ENCODE measurements at places on chromosomes 5 and 9.

GRCh38 chr9:14309403-14309802 lies 4.5 kb downstream of the NFIB start:
- peak; percentile 91 for DNase-seq

- no peak for DNase-seq
Observed at GRCh38 chr9:33718987-33719386, 76.4 kb upstream of the PRSS3 start.

DNA sequence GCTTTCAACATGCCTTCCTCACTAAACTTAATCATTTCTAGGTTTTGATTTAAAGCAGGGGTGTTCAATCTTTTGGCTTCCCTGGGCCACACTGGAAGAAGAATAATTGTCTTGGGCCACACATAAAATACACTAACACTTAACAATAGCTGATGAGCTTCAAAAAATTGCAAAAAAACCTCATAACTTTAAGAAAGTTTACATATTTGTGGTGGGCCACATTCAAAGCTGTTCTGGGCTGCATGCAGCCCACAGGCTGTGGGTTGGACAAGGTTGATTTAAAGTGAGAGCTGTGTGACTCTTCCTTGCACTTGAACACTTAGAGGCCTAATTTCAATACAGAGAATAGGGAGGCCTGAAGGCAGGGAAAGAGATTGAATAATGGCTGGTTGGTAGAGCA lies 598.3 kb downstream of the EFNA5 start:
- DNase-seq = no peak

- no peak for DNase-seq
Observed at GRCh38 chr9:115267790-115268189, 149.8 kb upstream of the TNC start.

DNA sequence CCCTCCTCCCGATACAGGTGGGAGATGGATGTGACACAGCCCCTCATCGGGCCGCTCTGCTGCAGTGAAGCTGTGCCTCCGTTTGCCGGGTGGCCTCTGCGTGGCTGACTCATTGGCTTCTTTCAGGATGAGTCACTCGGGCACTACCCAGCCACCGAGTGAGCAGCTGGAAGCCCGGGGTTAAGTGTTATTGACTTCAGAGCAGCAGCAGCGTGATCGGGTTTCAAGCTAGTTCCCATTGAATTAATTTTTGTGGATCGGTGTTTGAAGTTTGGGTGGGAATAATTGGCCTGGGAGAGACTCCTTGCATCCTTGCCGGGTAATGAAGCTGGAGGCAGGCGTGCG lies 266.4 kb upstream of the IRX4 start:
- DNase-seq = no peak

GRCh38 chr5:141877356-141878185 lies 639 bp downstream of the PCDH1 start:
- DNase-seq = peak; percentile 56

DNA sequence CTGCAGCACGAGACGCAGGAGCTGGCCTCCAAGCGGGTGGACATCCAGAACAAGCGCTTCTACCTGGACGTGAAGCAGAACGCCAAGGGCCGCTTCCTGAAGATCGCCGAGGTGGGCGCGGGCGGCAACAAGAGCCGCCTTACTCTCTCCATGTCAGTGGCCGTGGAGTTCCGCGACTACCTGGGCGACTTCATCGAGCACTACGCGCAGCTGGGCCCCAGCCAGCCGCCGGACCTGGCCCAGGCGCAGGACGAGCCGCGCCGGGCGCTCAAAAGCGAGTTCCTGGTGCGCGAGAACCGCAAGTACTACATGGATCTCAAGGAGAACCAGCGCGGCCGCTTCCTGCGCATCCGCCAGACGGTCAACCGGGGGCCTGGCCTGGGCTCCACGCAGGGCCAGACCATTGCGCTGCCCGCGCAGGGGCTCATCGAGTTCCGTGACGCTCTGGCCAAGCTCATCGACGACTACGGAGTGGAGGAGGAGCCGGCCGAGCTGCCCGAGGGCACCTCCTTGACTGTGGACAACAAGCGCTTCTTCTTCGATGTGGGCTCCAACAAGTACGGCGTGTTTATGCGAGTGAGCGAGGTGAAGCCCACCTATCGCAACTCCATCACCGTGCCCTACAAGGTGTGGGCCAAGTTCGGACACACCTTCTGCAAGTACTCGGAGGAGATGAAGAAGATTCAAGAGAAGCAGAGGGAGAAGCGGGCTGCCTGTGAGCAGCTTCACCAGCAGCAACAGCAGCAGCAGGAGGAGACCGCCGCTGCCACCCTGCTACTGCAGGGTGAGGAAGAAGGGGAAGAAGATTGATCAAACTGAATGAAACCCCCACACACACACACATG lies 654 bp downstream of the PURA start:
- peak; percentile 71 for DNase-seq
